ENCODE measurements at places on chromosomes 11 and 22.

GRCh38 chr11:46607516-46607915 is 9.5 kb downstream of the HARBI1 start:
- DNase-seq, result no peak

- DNase-seq, result peak; percentile 50
These were observed 25.5 kb upstream of the GRK2 start for GRCh38 chr11:67240576-67241389.

GRCh38 chr11:130474637-130475400 is 26.4 kb downstream of the ADAMTS15 start:
- DNase-seq, result no peak

GRCh38 chr11:131932584-131933325 is 562.3 kb downstream of the NTM start:
- DNase-seq, result no peak

DNA sequence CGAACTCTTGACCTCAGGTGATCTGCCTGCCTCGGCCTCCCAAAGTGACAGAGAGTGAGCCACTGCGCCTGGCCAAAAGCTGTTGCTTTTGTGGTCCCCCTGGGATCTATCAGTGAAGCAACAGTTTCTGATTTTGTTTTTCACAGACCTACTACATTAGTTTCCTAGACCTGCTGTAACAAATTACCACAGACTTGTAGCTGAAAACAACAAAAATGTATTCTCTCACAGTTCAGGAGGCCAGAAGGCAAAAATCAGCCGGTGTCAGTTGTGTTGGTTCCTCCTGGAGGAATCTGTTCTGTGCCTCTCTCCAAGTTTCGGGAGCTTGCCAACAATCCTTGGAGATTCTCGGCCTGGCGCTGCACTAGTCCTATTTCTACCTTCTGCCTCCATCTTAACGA is 8.5 kb upstream of the SLC35C1 start:
- no peak for DNase-seq

GRCh38 chr11:12086271-12087074 is 23.9 kb upstream of the MICAL2 start:
- DNase-seq, result no peak

DNA sequence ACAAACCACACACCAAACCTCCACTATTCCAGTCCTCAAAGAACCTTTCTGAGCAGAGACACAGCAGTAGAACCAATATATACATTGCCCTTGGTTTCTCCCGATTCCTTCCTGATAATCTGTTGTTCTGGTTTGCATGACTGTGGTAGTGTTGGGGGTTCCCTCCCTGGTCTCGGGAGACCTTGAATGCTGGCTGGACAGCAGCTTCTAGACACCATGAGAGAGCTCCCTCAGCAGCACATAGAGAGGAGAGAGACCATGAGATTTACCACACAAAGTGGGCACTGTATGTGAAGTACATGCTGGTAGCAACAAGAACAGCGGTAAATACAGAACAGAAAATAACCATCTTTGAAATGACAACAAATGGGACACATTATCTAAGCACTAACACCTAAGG is 2.6 kb downstream of the C11orf91 start:
- no peak for DNase-seq

DNA sequence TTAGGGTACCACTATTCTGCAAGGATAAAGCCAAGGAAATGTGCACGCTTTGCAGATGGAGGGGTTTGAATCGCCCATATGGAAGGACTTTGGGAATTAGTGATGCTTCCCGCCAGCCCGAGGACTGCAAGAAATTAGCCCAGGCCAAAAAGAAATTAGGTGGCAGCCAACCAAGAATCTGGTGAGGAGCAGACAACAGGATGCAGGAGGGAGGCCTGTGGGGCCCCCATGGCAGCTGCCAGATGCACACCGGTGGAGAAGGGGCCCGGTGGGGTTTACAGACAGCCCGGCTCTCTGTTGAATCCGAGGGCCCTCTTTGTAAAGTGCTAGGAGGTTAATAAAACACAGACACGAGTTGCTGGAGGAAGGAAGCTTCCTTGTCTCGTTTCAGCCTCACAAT is 73.5 kb downstream of the TIMP3 start:
- no peak for DNase-seq

DNA sequence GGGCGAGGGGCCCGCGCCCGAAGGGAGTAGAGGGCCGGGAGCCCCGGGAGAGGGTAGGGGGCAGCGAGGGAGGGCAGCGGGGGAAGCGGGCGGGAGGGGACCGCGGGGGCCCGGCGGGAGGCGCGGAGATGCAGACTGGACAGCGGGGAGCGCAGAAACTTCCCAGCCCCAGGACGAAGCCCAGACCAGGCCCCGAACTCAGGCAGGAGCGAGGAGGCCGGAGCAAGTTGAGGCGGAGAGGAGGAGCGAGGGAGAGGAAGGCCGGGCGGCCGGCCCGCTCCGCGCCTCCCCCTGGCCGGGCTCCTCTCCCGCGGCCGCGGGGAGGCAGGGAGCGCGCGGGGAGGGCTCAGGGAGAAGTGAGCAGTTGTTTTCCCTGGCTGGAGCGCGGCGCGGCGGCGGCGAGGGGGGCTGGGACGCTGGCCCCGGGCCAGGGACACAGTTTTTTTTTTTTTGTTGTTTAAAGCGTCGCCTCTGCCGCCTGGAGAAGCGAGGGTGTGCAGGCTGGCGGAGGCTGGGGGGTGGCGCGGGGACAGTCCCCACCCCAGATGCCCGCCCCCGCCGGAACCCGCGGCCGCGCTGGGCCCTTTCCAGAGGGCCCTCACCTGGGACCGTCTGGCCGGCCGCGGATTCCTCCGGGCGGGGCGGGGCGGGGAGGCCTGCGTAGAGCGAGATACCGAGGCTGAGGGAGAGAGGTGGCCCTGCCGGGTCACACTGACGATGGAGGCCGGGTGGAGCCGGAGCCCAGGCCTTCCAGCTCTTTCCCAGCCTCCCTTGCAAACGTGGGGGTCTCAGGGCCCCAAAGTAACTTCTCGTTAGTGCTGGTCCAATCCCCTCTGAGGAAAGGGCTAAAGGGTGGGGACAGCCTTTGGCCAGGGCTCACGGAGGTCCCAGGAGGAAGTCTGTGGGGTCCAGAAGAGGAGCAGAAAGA is at the start of gene LTBP3:
Gene LTBP3 (minus strand): TSS at position 358 of the 928 bp plus-strand sequence. CDS start 400 bp downstream, outside the sequence.
- DNase-seq, result no peak

- DNase-seq, result no peak
These were observed 86.7 kb downstream of the TBC1D22A start for GRCh38 chr22:46849101-46849500.

DNA sequence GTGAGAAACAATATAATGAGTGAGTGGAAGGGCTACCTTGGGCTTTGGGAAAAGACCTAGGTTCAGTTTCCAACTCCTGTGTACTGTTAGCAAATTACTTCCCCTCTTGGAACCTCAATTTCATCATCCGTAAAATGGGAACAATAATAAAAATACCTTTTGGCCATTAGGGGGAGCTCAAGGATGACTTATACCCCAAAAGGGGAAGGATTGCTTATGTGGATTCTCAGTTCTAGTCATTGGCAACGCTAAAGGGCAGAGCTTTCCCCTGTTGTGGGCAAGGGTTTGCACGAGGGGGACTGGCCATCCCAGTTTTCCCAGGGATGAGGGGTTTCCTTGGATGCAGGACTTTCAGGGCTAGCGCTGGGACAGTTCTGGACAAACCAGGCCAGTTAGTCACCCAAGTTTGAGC is 3.1 kb upstream of the COMMD9 start:
- no peak for DNase-seq

GRCh38 chr22:42885446-42885845 is 28.4 kb upstream of the ARFGAP3 start:
- DNase-seq, result no peak

DNA sequence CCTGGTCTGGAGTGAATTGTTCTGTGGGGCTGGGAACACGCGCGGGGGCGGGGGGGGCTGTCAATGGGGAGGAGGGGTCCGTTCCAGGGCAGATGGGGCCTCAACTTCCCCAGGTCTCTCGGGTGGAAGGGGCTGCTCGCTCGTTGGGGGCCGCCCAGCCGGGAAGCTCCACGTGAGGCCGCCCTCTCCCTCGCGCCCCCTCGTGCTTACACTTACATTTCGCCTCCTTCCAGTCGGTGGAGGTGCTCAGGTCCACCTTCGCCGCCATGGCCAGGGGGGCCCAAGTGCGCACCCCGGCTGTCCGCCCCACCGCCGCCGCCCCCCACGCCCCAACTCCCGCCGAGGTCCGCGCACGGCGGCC is 452 bp downstream of the MACROD1 start:
- DNase-seq, result peak; percentile 17

GRCh38 chr11:77819921-77820564 is 479 bp downstream of the RSF1 start:
- DNase-seq, result peak; percentile 10

DNA sequence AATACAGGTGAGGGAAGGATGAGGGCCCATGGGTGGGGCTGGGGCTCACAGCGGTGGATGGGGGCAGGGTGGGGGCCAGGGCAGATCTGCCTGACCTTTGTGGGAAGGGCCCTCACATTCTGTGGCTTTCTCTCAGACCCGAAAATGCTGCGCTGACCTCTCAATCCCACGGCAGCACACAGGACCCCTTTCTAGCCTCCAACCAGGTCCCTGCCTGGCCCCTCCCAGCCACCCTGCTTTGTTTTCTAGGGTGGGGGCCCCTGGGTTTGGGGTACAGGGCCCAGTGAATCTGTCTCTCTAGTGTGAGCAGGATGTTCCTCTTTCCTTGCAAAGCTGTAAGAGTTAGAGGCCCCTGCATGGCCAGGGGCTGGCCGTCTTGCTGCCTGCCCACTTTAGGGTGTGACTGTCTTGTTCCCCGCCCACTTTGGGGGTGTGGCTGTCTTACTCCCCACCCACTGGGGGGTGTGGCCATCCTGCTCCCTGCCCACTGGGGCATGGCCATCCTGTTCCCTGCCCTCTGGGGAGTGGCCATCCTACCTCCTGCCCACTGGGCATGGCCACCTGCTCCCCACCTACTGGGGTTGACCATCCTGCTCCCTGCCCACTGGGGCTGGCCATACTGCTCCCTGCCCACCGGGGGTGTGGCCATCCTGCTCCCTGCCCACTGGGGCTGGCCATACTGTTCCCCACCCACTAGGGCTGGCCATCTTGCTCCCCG is 11.5 kb downstream of the PARVG start:
- DNase-seq, result no peak

GRCh38 chr11:92510591-92510990 is 286.0 kb downstream of the FAT3 start:
- no peak for DNase-seq

- DNase-seq, result no peak
These were observed 31.6 kb downstream of the OSBPL5 start for GRCh38 chr11:3133261-3134217.

- no peak for DNase-seq
These were observed 1386.0 kb upstream of the TENM4 start for GRCh38 chr11:80826808-80827207.

GRCh38 chr11:2914455-2915195 is 14.6 kb downstream of the PHLDA2 start:
- DNase-seq, result no peak

- no peak for DNase-seq
These were observed 1272.2 kb downstream of the LRRC4C start for GRCh38 chr11:40187295-40187694.

DNA sequence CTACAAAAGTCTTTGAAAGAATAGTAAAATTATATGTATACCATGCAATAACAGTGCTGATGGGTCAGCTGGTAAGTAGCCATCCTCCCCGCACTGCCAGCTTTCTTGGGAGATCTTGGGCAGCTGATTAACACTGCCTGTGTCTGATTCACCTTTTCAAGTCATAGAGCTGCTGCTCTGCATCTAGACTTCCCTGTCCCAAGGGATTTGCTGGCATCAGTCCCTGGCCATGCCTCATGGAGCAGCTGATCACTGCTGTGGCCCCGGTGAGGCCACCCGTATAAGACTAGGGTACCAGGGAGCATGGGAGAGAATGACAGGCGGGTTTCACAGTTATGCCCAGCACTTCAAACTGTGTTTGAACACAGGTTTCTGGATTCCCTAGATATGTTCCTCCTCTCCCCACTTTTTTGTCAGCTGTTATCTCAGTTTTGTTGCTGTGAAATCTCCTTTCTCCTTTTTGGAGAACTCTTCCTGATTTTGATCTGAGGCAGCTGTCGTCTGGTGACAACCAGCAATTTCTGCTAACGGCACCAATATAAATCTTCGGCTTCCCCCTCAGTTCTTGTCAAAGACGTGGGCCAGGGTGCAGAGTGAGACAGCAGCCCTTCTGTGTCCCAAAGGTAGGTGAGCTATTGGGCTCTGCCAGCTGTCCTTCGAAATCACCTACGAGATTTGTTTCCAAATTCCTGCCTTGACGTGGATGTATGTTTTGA is 438.9 kb downstream of the NTM start:
- no peak for DNase-seq

DNA sequence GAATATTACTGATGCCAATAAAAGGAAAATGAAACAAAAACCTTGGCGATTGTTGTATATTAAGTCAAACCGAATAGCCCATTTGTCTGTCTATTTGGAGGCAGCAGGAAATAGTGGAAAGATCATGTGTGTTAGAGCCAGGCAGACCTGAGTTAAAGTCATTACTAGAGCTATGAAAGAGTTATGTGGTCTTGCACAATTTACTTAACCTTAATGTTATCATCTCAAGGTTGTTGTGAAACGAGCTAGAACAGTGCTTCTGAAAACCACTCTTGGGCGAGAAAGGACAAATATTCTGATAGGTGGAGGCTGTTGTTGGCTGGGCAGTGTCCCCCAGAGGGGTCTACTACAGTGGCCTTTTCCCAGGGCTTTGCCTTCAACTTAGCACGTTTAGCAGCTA is 60.0 kb upstream of the NUP160 start:
- DNase-seq, result no peak

GRCh38 chr22:38220653-38221386 is 19.0 kb downstream of the MAFF start:
- no peak for DNase-seq

DNA sequence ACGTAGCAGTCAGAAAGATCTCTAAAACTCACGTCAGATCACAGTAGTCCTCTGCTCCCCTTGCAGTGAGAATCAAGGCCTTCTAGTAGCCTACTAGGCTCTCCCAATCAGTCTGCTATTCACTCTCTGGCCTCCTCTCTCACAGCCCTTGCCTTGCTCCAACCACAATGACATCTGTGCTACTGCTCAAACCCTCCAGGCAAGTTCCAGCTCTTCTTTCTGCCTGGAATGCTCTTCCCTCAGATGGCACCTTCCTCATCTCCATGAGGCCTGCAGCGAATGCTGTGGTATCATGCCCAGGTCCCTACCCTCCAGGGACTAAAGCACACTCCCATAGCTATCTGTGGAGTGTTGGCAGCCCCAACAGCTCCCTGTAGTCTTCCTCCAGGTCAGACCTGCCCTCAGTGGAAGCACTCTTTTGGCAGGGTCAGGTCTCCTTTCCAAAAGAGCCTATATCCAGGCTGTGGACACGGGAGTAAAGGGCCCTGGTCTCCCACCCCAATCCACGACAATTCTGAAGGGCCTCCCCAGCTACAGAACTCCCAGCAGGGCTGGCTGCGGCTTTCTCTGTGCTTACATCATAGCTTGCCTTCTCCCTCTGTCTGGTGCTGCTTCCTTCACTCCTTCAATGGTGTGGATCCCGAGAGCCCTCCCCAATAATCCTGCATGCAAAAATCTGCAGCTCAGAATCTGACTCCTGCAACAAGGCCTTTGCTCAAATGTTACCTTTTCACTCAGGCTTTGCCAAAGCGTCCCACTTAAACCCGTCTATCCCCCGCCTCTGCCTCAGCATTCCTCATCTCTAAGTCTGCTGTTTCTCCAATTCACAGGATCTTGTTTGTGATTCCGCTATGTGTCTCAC is 8.9 kb downstream of the HIRA start:
- DNase-seq, result no peak

- no peak for DNase-seq
These were observed 15.7 kb downstream of the PPARA start for GRCh38 chr22:46165977-46166376.

Data from stimulated activated CD4-positive, alpha-beta T cell treated with anti-CD3 and anti-CD28 coated beads, TNF-alpha, amount 100 ng/mL, for 4 hours (primary cell).